ENCODE measurements at places on chromosomes 6 and 20.
A peak's percentile ranks its signal among the peaks of the same experiment; 100 is the strongest.

DNA sequence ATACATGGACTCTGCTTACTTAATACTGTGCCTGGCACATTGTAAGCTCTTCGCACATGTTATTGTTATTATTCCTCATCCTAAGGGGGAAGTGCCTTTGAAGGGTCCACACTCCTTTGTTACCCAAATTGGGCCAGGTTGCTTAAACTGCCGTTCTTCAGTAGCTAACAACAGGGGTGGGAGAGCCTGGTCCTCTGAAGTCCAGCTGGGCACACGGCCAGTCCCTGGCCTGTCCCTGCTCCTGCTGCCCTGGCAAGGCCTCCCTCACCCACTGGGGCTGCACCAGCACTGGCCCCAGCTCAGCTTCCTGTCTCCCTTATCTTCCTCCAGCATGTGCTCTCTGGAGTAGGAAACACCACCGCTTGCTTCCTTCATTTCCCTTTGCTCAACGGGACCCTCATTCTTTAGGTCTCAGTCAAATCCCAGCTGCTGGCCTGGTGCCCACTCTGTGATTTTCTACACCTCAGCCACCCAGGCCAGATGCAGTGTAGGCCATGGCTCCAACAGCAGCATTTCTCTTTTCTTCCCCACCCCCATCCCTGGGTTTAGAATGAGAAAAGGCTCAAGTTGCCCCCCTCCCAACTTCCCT, 5.5 kb upstream of the PROCR start:
- no peak for DNase-seq

GRCh38 chr6:45738057-45738455, 277.6 kb downstream of the CLIC5 start:
- DNase-seq = no peak

- DNase-seq = no peak
Measured at GRCh38 chr6:76876922-76877553, 586.3 kb downstream of the HTR1B start.

DNA sequence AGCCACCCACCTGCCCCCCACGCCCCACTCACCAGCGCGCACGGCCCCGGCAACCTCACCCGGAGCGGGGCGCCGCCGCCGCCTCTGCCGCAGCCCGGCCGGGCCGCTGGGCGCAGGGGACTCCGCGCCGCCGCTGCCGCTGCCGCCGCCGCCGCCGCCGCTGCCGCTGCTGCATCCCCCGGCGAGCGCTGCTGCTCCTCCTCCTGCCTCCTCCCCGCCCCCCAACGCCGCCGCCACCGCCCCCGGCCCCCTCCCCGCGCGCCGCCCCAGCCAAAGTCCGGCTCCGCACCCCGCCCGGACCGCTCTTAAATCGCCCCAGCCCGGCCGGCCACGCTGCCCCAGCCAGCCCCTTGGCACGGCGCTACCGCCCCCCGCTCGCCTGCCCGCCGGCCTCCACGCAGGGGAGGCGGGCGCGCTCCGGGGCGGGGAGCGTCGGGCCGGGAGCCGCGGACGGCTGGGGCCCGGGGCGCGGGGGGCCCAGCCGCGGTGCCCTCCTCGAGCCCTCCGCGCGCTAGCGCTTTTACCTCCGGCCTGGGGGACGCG, at the start of gene SULF2:
SULF2 (minus strand) TSS at position 171 of the 543 bp plus-strand sequence. CDS start 28,118 bp downstream, outside the sequence.
- no peak for DNase-seq

DNA sequence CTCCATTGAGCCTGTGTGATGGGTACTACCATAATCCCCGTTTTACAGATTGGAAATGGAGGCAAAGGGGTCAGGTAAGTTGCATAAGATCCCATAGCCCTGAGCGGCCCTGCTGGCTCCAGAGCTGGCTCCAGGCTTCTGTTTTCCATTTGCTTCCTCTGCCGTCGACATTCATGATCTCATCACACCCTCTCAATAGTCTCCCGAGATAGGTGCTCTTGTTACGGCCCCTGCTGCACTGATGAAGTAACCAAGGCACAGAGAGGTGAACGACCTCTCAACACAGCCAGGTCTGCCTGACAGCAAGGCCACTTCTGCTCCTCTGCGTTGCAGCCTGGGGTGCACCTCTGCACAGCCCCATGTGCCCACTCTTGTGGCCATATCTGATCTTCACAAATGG, 16.9 kb downstream of the CDH22 start:
- DNase-seq = no peak

- peak; percentile 94 for DNase-seq
Measured at GRCh38 chr20:62702895-62703852, 5.5 kb upstream of the NTSR1 start.

All from MCF 10A (cell line).